ENCODE measurements at places on chromosomes 6 and 20. TPM values are rescaled to one million over a fixed set of nuclear protein-coding genes. Genes with fewer than 3 reads are reported as not detected.

DNA sequence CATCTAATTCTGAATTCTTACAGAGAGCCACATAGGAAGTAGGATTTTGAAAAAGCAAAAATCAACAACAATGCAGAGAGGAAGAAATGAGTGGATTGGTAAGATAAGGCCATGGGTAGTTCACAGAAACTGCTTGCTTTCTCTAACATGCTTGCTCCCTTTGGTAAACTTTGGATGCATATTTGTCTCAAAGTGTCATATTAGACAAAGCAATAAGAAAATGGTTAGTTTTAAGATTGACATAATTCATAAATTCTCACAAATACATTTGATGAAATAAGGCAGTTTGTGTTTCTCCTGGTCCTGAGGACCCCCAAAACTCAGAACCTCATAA lies 31.7 kb downstream of the UTRN start:
- DNase-seq, result no peak

- DNase-seq, result no peak
Measured at GRCh38 chr20:16713066-16713465, 16.8 kb upstream of the SNRPB2 start.

DNA sequence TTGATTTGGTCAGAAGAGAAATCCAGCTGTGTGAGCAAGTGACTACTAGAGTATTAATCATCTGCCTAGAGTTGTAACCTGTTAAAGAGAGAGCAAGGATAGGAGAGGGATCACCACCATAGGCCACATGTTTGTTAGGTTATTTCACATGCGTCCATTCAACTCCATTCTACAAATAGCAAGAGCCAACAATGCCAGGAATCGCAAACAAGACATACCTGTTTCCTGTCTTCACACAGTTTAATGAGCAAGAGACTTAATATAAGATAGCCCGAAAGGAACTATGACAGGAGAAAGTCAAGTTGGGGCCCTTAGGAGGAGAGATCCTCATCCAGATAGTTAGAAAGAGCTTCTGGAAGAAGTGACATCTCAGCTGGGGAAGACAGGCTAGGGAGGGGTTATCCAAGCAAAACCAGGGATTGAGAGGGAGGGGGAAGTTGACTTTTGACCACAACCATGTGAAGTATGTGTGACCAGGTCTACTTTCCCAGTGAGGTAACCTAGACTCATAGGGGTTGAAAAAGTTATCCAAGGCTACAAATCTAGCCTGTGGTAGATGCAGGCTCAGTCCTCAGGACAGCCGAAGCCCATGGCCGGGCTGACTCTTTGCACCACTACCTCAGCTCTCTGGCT lies 147.4 kb downstream of the ALDH8A1 start:
- no peak for DNase-seq

ENPP3 gene
- 1.7 TPM for total RNA-seq

SCRT2 gene
- not detected for total RNA-seq

KCNB1 gene
- 0.53 TPM for total RNA-seq

Measured in lower lobe of right lung (tissue), 2 donors.